Activated CD8-positive, alpha-beta memory T cell treated with anti-CD3 and anti-CD28 coated beads for 1 hour (primary cell): ENCODE measurements at places on chromosomes 13 and 19.

GRCh38 chr13:112933649-112934048 lies 35.4 kb upstream of the MCF2L start:
- no peak for DNase-seq

GRCh38 chr19:43692877-43693276 lies 22.9 kb upstream of the PLAUR start:
- no peak for DNase-seq

- peak; percentile 39 for DNase-seq
Observed at GRCh38 chr19:17205237-17206140, 9.7 kb upstream of the USE1 start.

GRCh38 chr19:15926484-15926883 lies 7.8 kb downstream of the CYP4F11 start:
- no peak for DNase-seq

DNA sequence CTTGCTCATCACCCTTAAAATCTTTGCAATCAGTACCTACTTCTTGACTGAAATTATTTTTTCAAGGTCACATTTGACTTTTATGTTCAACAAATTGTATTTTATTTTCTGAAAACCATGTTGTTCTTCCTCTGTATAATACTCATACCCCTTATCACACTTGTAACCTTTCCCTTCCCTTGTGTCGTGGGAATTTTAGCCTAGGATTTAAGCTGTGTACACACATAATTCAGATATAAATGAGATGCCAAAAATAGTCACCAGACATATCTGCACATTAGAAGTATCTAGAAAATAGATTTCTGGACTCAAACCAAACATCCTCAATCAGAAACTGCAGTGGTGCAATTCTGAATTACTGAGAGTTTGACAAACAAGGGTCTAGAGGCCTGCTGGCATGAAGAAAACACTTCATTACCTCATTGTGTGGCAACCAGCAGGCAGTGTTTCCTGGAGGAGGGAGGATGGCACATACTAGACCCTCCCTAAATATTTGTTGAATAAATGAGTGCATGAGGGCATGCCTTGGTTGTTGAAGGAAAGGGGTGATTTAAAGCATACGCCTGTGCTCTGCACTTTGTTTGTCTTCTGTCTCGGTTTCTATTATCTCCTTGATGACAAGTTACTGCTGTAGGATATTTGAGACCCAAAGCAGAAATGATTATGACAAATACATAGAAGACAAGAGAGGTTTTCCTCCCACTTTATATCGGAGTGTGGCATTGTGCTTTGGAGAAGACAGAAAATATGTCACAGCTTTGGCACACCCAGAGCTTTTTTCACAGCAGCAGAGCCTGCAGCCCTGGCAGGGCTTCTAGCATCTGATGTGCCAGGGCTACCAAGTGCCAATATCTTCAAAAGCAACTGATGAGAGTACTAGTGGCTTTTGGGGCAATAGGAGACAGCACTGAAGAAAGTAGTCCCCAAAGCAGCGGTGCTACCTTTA lies 881.1 kb downstream of the PCDH9 start:
- DNase-seq, result no peak
